NCI-H1436 treated with DMSO at 0.1 percent for 48 hours (cell line): ENCODE measurements at places on chromosomes 7 and 10.

DNA sequence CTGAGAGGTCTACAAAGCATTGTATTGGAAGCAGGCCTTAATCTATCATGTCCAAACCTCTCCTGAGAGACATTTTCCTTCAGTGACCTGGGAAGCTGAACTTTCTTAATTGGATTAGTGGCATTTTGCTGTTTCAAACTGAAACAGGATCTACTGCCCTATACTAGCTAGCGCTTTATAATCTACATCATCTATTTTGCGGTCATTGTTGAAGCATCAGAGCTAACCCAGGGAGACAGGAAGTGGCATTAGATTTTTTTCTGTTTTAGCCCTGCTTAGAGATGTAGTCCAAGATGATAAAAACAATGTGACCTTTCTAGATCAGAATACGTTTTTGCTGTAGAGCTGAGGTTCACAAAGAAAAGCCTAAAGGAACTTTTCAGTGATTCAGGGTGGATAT, 147.4 kb upstream of the AGR3 start:
- DNase-seq = no peak

GRCh38 chr7:102856036-102856435, 56.8 kb upstream of the LRRC17 start:
- DNase-seq = no peak

- no peak for DNase-seq
Measured at GRCh38 chr10:14880229-14880628, 1.6 kb downstream of the SUV39H2 start.

GRCh38 chr10:103840740-103841070, 14.7 kb downstream of the SH3PXD2A start:
- no peak for DNase-seq

- no peak for DNase-seq
Measured at GRCh38 chr7:132317701-132318351, 258.4 kb downstream of the PLXNA4 start.

GRCh38 chr7:12239806-12240205, 28.7 kb downstream of the TMEM106B start:
- DNase-seq = no peak

GRCh38 chr7:41994036-41994745, 242.8 kb downstream of the GLI3 start:
- no peak for DNase-seq

DNA sequence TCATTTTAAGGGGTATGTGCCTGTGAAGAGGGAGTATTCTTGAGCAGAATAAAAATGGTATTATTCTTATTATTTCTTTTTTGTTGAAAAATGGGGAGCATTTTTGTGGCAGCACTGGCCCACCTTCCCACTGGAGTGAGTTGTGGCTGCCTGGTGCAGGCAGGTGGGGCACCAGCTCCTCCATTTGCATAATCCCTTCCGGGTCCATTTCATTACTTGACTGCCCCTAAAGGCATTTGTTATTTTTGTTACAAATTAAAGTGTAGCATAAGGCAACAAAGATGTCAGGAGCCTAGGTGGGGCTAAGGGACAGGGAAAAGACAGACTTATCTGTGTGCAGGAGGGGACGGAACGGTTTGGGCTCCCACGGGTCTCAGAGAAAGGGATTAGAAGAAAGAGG, 26.8 kb downstream of the GOLGA7B start:
- DNase-seq = no peak

GRCh38 chr10:50593523-50594376, 30.0 kb downstream of the SGMS1 start:
- no peak for DNase-seq

DNA sequence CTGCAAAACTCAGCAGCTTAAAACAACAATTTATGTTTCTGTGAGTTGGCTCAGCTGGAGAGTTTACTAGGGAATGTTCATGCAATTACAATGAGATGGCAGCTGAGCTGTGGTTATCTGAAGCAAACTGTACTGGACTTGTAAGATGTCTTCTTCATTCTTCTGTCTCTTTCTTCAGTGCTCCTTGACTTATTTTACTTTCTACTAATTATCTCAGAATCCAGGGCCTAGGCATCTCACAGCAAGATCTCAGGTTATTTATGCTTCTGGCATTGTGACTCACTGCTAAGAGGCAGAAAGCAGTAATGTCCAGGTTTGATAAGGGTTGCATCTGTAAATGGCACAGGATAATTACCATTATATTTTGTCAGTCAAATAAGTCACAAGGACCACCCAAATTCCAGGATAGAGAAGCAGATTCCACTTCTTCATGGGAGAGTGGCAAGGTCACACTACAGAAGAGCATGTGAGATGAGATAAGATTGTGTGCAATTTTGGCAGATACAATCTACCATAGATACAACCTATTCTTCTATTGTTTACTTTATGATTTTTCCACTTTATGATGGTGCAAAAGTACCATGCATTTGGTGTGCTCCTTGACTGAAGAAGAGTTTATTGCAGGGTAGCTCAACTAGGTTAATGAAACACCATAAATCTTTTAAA, 16.8 kb downstream of the VIM start:
- no peak for DNase-seq

DNA sequence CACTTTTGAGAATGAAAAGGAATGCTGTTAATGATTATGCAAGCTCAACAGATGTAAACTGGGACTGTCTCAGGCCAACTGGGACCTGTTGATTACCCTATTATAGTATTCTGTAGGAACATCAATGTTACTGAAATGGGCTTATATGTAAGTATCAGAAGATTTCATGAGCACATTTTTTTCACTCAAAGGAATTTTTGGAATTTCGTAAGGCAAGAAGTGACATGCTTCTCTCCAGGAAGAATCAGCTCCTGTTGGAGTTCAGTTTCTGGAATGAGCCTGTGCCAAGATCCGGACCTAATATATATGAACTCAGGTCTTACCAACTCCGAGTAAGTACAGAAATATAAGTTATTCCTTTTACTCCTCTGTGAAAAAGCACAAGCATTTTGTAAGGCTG, 19.2 kb downstream of the NIPSNAP2 start:
- DNase-seq = no peak

- no peak for DNase-seq
Measured at GRCh38 chr7:85828614-85829013, 641.8 kb upstream of the SEMA3D start.

DNA sequence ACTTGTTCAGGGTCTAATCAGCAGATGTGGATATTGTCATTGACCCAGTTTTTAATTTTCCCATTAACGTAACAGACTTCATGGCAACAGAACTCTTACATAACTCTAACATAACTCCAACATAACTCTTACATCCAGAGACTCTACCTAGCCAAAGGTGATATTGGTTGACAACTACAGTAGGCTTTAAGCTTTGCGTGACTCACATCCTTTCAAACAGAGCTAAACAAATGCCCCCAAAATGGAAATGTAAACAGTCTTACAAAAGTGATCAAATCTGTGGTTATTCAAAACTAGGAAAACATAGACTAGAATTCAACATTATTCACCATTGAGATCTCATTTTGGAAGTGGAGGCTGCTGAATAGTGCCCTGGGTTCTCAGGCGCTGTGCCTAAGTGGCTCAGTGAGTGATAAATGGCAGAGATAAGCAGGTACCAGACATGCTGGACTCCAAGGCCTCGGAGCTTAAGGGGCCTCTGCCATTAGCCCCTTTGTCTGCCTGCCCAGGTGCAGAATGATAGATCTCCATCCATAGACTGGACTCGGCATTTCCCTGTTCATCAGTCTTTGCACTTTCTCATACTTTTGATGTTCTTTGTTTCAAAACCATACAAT, 34.3 kb upstream of the BTBD16 start:
- peak; percentile 19 for DNase-seq

DNA sequence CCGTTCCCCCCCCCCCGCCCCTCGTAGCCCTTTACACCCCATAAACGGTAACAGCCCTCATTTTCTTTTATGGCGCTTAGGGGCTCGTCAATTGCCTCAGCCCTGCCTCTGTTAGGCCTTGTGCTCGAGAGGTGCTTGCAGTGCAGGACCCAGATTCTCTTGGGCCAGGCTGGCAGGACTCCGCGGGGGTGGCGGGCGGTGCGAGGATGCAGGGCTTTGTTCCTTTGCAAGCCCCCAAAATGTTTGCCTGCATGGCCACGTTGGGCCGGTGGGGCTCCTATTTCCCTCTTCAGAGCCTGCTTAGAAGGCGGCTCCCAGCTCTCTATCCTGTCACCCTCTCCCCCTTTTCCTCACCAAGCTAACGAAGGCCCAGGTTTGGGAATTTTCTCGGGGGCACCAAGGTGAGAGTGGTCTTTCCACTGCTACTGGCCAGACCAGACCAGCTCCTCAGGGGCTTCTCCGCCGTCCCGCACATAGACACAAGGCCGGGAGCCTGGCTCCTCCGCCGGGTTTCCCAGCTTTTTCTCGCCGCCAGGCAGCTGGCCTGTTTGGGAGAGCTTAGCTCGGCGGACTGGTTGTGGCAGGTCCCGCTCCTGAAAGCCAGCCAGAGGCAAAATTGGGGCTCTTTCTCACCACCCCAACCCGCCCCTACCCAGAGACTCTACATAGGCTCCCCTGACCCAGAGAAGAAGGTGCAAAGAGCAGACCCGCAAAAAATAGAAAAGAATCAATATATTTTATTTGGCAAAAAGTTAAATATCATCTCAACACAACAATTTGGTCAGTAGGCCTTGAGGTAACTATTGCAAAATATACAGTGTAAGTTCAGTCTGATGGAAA, 3.4 kb downstream of the HOXA9 start:
- DNase-seq = no peak

DNA sequence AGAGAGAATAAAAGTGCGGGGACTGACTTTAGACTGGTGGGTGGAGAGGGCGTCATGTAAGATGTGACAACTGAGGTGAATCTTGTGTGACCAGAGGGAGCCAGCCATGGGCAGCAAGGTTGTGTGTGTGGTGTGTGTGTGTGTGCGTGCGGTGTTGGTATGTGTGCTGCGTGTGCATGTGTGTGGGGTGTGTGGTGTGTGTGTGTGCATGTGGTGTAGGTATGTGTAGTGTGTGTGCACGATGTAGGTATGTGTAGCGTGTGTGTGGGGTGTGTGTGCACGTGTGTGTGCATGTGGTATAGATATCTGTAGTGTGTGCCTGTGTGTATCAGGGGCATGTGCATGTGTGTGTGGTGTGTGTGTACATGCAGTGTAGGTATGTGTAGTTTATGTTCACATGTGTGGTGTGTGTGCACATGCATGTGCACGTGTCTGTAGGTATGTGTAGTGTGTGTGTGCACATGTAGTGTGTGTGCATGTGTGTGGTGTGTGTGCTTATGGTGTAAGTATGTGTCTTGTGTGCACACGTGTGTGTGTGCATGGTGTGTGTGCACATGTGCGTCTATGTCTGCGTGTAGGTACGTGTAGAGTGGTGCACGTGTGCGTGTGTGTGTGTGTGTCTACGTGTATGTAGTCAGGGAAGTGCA, 312.3 kb upstream of the MKI67 start:
- no peak for DNase-seq

DNA sequence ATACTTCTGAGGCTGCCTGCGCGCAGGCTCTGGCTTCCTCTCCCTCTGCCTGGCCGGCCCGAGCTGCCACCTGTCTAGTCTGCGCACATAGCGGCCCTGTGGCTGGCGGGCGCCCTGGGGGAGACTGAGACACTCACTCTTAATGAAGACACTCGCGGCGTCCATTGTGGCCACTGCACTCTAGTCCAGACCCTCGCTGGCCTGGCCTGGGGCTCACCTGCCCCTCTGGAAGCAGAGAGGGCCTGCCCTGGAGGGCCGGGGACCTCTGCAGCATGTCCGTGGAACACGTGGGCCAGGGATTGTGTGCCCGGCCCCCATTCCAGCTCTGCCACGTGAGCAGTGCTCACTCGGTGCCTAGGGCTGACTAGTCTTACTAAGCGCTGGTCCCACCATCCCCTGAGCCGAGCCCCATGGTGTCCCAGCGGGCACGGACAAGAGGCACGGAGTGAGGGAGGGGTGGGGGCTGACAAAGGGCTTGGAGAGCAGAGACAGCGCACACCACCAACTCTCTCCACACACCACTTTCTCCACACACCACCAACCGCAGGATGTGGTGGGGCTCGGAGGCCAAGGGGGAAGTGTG, 149.3 kb downstream of the ELFN1 start:
- DNase-seq = no peak

- no peak for DNase-seq
Measured at GRCh38 chr10:60188548-60188947, 201.1 kb downstream of the ANK3 start.

DNA sequence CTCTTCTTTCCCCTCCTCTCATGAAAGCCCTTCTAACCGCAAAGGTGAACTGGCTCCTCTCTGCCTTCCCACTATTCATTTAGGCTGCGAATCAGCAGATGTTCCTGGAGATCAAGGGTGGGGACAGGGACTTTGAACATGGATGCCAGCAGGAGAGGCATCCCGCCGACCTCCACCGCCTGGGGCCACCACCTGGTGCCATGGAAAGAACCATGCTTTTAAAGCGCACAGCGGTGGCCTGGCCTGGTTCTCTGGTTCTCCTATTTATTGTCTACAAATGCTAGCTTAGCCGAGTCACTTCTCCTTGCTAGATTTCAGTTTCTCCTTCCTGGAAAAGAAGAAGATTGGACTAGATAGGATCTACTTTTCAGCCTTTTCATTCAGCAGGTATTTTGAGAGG, 43.2 kb upstream of the KCNMA1 start:
- DNase-seq = no peak

DNA sequence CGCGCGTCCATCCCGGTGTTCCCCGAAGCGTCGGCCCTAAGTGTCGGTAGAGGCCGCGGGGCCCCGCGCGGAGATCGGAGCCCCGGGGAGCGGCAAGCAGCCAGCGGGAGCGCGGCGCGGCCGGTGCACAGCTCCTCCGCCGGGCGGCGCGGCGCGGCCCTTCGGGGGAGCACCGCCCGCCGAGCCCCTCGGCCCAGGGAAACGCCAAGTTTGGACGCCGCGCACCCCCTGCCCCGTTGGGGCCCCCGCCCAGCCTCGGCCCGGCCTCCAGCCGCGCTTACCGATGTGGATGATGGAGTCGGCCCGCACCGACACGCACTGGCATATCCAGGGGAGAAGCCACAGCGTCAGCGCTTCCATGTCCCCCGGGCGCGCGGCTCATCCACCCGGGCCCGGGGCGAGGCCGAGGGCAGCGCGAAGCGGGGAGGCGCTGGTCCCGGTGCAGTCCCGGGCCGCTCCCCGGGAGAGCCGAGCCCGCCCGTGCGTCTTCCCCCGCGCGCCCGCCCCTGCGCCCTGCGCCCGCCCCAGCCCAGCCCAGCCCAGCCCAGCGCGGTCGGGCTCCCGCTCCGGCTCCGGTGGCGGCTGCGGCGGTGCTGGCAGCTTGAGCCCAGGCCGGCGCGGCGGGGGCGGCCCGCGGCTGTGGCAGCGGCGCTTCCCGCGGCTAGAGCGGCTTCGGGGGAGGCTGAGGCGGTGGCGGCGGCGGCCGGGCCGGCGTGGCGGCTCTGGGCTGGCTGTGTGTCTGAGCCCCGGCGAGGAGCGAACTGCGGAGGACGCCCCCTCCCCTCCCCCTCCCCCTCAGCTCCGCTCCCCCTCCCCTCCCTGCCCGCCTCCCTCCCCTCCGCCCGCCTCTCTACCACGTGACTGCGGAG, at the start of gene GRID1:
Gene GRID1 (minus strand): TSS at position 763 of the 869 bp plus-strand sequence.
- DNase-seq = no peak

DNA sequence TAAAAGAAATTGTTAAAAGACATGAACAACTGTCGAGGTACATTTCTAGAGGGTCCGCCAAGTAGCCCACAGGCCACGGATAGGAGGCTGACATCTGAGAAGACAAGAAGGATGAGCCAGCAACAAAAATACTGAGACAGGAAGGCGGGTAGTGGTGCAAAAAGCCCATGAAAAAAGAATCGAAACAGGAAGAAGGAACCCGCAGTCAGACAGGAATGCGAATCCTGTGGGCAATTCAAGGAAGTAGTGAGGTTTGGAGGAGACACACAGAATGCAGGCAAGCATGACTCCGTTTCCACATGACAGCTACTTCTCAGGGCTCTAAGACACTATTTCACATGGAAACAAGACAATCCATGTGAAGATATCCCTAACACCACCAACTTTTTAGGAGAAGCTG, 125.2 kb downstream of the DOCK4 start:
- no peak for DNase-seq

- DNase-seq = no peak
Measured at GRCh38 chr10:113965683-113966082, 78.0 kb upstream of the ADRB1 start.
